ENCODE measurements at places on chromosomes 5 and 9. TPM values are rescaled to one million over a fixed set of nuclear protein-coding genes. Genes with fewer than 3 reads are reported as not detected.

Gene QRFP
- total RNA-seq, result not detected

- H3K27me3 ChIP-seq, result no peaks in the 10 kb centered on the region
- no peak overlapping the region for H3K4me3 ChIP-seq
- no peaks in the 10 kb centered on the region for H3K36me3 ChIP-seq
- H3K27ac ChIP-seq, result no peak overlapping the region
- no peaks in the 10 kb centered on the region for H3K4me1 ChIP-seq
- no peak for DNase-seq
Observed at GRCh38 chr9:27471789-27472188, 52.3 kb upstream of the IFNK start.

- H3K4me1 ChIP-seq, result no peaks in the 10 kb centered on the region
- no peaks in the 10 kb centered on the region for H3K36me3 ChIP-seq
- no peak for DNase-seq
- H3K27me3 ChIP-seq, result no peaks in the 10 kb centered on the region
Observed at GRCh38 chr9:116998305-116998704, 311.2 kb downstream of the TRIM32 start.

Gene UBTD2
- 32.5 TPM for total RNA-seq

DNA sequence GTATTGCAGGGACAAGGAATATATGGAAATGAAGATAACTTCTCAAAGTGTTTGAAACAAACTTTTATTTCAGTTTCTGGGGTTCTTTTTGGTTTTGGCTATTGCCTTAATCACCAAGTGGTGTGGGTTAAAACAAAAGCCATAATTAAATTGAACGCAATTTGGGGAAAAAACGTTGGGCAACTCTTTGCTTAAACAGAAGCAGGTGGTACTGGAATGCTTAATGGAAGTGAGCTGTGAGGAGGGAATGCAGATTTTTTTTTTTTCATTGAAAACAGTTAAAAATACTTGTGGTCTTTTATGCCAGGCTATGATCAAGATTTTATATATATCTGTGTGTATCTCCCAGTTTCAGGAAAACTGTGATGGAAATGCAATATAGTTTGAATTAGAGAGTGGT lies 195.7 kb upstream of the TUT7 start:
- DNase-seq, result no peak
- no peak overlapping the region for H3K27ac ChIP-seq
- no peaks in the 10 kb centered on the region for H3K4me1 ChIP-seq
- no peaks in the 10 kb centered on the region for H3K27me3 ChIP-seq

- H3K4me1 ChIP-seq, result no peaks in the 10 kb centered on the region
- no peak for DNase-seq
- H3K27me3 ChIP-seq, result no peaks in the 10 kb centered on the region
- H3K27ac ChIP-seq, result no peak overlapping the region
Observed at GRCh38 chr5:42277293-42277692, 145.9 kb upstream of the GHR start.

DNA sequence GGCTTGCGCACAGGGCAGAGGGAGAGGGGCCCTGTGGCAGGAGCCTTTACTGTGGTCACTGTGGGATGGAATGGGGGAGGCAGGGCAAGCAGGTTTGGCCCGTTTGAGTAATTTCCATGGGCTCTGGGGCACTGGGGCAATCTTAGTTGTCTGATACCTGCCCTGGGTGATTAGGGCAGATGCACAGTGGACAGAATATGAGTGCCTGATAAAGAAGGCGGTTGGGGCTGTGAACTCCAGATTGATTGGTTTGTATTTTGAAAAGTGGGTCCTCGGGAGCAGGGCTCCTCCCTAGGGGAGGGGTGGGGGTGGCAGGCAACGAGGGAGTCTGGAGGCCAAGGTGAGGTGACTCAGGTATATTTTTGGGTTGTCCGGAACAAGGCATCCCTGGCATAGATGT lies 247.5 kb downstream of the NSG2 start:
- H3K4me1 ChIP-seq, result no peaks in the 10 kb centered on the region
- H3K36me3 ChIP-seq, result no peaks in the 10 kb centered on the region
- no peak for DNase-seq

Gene TAF11L10
- not detected for total RNA-seq

DNA sequence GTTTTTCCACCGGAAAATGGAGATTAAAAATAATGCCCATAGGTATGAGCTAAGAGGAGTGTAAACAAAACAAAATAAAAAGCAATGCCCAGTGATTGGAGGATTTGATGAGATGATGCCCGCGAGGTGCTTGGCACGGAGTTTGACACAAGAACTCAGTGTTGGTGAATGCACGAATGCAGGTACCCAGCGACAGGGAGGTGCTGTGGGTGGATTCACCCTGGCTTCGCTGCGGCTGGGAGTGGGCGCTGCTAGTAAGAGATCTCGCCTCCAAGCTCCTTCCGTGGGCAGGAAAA lies 526 bp upstream of the STXBP1 start:
- peaks cover 31% of the 10 kb centered on the region for H3K4me1 ChIP-seq
- DNase-seq, result no peak

DNA sequence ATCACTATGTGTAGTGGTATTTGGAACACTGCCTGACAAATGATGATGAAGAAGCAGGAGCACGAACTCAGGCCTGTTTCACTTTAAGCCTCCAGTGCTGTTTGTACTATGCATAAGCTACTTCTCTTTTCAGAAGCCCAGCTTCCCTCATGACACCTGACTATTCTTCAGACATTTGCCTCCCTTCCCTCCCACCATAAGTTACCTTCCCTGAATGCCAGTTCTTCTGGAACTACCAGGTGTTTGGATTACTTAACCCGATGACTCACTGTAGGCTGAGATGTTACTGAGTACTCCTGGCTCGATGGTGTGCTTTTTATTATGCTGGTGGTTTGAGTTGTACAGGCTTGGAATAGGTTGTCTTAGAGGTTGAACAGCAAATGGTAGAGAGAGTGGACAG lies 180.0 kb downstream of the SPATA31D1 start:
- no peaks in the 10 kb centered on the region for H3K27me3 ChIP-seq
- H3K4me3 ChIP-seq, result no peak overlapping the region
- DNase-seq, result no peak
- H3K4me1 ChIP-seq, result no peaks in the 10 kb centered on the region
- no peaks in the 10 kb centered on the region for H3K36me3 ChIP-seq
- H3K27ac ChIP-seq, result no peak overlapping the region

Gene MYMK
- total RNA-seq, result not detected

Gene MRPL50
- total RNA-seq, result 7.2 TPM

Gene ZNF483
- total RNA-seq, result 4.8 TPM

DNA sequence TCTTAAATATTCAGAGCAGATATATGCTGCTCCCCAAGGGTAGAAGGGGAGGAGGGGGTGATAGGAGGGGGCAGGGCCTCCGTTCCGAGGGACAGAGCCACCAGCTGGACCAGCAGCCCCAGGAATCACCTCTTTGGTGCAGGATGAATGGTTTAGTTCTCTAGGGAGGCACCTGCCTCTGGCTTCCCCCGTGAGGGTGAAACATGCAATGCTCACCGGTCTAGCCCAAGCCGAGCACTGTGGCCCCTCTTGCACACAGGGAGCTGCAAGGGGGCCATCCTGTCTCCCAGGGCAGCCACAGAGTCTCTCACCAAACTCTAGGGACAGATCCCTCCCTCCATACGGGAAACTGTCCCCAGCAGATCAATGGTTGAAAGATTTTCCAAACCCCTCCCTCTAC lies 163.7 kb downstream of the DAB2IP start:
- DNase-seq, result no peak
- H3K4me1 ChIP-seq, result no peaks in the 10 kb centered on the region
- H3K4me3 ChIP-seq, result no peak overlapping the region
- H3K27ac ChIP-seq, result no peak overlapping the region
- H3K27me3 ChIP-seq, result no peaks in the 10 kb centered on the region

Gene GALNT12
- 3.3 TPM for total RNA-seq

Gene TTC16
- 0.05 TPM for total RNA-seq

GRCh38 chr5:61951295-61951694 lies 354.7 kb upstream of the KIF2A start:
- H3K4me3 ChIP-seq, result no peak overlapping the region
- H3K27ac ChIP-seq, result no peak overlapping the region
- H3K36me3 ChIP-seq, result no peaks in the 10 kb centered on the region
- no peak for DNase-seq
- 0 out of 2 replicates have a peak, but pooled peaks cover 2% of the 10 kb centered on the region for H3K27me3 ChIP-seq

Gene SHLD3
- 3.3 TPM for total RNA-seq

DNA sequence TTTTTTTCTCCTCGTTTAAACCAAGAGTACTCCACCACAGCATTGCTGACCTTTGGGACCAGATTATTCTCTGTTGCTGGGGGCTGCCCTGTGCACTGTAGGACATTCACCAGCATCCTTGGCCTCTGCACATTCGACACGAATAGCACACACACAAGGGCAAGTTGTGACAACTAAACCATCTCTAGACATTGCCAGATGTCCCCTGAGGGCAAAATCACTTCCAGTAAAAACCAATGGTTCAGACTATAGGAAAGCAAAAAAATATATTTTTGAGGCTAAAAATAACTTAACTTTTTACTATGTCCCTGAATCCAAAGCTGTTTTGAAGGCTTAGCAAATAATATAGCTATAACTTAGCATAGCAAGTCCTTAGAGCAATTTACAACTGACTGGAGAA lies 65.9 kb downstream of the SEMA5A start:
- H3K27me3 ChIP-seq, result no peaks in the 10 kb centered on the region
- no peak overlapping the region for H3K27ac ChIP-seq
- DNase-seq, result no peak
- H3K4me3 ChIP-seq, result no peak overlapping the region
- H3K4me1 ChIP-seq, result no peaks in the 10 kb centered on the region

GRCh38 chr5:129904667-129905472 lies 605 bp downstream of the CHSY3 start:
- H3K4me3 ChIP-seq, result peak overlapping the region; percentile 43
- no peaks in the 10 kb centered on the region for H3K36me3 ChIP-seq
- H3K4me1 ChIP-seq, result peaks cover 6% of the 10 kb centered on the region
- H3K27me3 ChIP-seq, result peaks cover 43% of the 10 kb centered on the region
- H3K27ac ChIP-seq, result no peak overlapping the region

DNA sequence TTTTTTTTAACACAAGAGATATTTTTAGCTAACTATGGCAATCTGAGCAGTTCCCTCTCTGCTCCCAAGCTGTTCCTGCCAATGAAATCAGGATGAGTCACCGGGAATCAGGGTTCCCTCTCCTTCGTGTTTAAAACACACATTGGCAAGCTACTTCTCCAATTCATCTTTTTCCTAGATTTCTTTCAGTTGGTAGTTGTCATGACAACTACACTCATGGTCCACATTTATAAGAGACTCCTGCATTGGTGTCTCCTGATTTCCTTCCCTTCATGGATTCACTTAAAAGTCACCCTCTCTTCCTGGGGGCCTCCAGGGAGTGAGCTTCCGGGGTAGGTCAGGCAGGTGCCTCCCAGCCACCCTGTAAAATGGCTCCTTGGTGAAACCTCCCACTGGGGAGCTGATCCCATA lies 72.3 kb upstream of the NIPAL4 start:
- peak; percentile 46 for DNase-seq
- H3K27me3 ChIP-seq, result no peaks in the 10 kb centered on the region
- no peak overlapping the region for H3K27ac ChIP-seq
- no peaks in the 10 kb centered on the region for H3K4me1 ChIP-seq
- no peak overlapping the region for H3K4me3 ChIP-seq

DNA sequence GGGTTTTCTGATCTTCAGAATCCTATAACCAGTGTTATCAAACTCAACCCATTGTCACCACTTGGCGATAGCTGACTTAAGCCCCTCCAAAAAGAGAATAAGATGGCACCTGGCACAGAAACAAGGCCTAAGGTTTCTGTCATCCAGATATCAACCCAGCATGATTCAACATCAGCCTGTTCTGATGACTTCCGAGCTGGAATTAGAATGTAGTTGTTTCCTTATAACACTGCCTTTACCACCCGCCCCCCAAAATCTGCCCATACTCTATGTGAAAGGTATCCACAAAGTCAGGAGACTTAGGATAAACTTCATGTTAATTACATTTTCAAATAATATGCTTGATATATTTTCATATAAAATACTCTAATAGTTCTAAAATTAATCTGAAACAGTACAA lies 5.2 kb downstream of the KLF9 start:
- 0 out of 2 replicates have a peak, but pooled peaks cover 3% of the 10 kb centered on the region for H3K4me1 ChIP-seq
- H3K36me3 ChIP-seq, result no peaks in the 10 kb centered on the region
- no peak overlapping the region for H3K4me3 ChIP-seq
- DNase-seq, result no peak
- no peak overlapping the region for H3K27ac ChIP-seq
- H3K27me3 ChIP-seq, result no peaks in the 10 kb centered on the region

Gene IGIP
- 7.7 TPM for total RNA-seq

Gene SPINK4
- total RNA-seq, result not detected

DNA sequence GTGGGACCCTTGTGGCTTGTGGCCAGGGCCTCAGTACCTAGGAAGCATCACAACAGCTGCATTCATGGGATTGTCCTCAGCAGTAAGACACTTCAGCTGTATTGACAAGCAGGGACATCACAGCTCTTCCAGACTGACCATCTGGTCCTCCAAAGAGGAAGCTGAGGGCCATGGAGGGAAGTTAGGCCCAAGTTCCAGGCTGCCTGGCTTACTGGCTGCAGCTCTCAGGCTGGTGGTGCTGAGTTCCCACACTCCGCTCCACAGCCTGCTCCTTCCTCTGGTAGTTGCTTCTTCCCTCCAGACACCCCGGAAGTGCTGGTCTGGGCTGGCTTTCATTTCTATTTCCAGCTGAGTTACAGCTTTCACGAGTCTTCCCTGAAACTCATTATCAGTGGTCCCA lies 5.7 kb upstream of the STING1 start:
- DNase-seq, result no peak
- H3K36me3 ChIP-seq, result no peaks in the 10 kb centered on the region
- peaks cover 8% of the 10 kb centered on the region for H3K4me1 ChIP-seq
- H3K4me3 ChIP-seq, result no peak overlapping the region

Gene ZNF618
- total RNA-seq, result 1.8 TPM

DNA sequence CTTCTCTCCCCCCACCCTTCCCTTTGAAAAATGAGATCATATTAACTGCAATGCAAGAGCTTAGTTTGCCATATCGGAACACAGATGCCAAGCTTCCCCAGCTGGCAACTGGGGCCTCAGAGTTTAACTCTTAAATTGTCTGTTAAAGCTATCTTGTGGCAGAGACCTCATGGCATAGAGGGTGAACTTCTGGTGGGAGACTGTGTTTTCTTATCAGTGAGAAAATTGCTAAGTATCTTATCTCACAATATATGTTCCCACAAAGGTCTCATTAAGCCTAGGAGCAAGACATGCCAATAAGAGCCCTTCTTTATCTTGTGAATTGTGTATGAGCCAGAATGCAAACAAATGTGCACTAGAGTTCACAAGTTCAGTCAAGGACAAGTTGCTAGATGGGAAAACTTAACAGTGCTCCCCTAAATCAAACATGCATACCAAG lies 12.3 kb downstream of the NFIB start:
- H3K4me1 ChIP-seq, result peaks cover 3% of the 10 kb centered on the region
- no peaks in the 10 kb centered on the region for H3K27me3 ChIP-seq
- DNase-seq, result no peak
- H3K36me3 ChIP-seq, result no peaks in the 10 kb centered on the region
- no peak overlapping the region for H3K4me3 ChIP-seq

All from Panc1 (cell line).